ENCODE measurements at places on chromosomes 11 and 22. TPM values are rescaled to one million over a fixed set of nuclear protein-coding genes. Genes with fewer than 3 reads are reported as not detected.

- DNase-seq = peak; percentile 38
These were observed 11.0 kb upstream of the PLAAT2 start for GRCh38 chr11:63573881-63574855.

- no peak for DNase-seq
These were observed 14.5 kb downstream of the MUC2 start for GRCh38 chr11:1088927-1089737.

DNA sequence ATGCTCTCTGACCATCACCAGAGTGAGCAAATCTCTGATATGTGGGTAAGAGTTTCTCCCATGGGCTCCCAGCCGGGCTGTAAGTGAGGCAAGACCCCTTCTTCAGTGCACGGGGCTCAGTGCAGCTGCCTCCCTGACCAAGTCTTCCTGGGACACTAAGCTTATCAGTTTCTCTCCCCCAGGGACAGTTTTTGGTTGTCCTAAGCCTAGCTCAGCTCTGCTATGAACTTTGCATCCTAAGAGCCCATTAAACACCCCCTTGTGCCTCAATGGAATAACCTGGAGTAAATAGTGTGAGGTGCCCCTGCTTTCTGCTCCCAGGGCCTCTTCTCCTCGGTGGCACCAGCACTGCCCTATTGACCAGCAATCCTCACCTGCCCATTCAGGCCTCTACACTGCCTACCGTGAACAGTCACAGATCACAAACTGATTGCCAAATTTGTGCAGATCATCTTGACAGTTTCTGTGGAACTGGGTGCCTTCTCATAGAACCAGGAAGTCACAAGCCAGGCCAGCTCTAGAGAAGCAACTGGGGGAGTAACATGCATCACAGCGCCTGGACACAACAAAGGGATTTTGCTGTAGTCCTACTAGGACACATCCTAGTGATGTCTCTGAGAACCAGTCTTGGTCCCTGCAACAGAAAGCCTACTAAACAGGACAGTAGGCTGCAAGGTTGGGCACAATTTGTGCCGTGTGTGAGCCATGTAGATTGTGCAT lies 19.5 kb upstream of the IGLL5 start:
- DNase-seq = no peak

DNA sequence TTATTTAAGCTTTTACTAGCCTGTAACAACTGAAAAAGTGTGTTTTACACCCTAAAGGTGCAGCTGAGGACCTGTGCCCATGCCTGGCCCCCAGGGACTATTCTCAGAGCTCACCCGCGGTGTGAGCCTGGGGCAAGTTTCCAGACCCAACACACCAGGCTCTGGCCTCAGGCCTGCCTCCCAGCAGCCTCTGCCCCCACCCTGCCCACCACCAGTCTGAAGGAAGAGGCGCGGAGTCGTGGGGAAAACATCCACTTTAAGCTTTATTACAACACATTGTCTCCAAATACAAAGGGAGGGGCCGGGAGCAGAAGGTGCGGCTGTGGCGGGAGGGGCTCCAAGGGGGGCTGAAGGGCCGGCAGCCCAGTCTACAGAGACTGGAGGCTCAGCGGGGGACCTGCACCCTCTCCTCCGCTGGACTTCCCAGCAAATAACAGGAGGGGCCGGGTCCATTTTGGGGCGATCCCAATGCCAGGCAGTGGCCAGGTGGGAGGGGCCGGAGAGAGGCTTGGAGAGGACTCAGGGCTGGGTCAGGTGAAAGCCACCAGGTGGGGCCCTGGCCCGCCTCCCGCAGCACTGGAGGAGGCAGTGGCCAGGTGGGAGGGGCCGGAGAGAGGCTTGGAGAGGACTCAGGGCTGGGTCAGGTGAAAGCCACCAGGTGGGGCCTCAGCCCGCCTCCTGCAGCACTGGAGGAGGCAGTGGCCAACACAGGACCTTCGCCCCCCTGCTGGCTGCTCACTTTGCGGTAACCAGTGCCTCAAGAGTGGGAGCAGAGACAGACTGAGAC lies 18.1 kb downstream of the DUSP8 start:
- DNase-seq = no peak

DNA sequence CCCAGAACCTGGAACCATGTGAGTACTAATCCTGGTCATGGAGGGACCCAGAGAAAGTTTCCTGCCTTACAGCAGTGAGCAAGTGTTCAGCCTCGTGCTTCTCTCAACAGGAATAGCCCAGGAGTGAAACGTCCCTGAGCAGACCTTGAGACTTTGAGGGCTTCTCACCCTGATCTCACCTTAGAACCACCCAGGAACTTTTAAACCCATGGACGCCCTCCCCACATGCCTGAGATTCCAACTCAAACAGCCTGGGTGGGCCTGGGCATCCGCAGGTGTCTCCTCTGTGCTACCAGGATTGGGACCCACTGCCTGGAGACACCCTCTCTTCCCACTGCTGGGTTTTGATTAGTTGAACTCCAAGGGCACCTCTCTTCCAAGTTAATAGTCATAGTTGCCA lies 297.2 kb downstream of the NTM start:
- no peak for DNase-seq

DNA sequence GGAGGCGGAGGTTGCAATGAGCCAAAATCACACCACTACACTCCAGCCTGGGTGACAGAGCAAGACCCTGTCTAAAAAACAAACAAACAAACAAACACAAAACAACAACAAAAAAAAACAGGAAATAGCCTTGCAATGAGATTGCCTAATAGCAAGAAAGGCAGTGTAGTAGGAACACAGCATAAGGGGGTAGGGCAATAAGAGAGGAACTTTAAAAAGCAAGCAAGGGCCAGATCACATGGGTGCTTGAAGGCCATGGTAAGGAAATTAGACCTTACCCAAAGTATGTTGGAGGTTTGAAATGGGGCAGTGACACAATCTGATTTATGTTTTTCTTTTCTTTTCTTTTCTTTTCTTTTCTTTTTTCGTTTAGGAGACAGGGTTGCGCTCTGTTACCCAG lies 34.7 kb upstream of the NRIP3 start:
- DNase-seq = no peak

- DNase-seq = no peak
These were observed 13.2 kb downstream of the TKFC start for GRCh38 chr11:61345954-61346843.

DNA sequence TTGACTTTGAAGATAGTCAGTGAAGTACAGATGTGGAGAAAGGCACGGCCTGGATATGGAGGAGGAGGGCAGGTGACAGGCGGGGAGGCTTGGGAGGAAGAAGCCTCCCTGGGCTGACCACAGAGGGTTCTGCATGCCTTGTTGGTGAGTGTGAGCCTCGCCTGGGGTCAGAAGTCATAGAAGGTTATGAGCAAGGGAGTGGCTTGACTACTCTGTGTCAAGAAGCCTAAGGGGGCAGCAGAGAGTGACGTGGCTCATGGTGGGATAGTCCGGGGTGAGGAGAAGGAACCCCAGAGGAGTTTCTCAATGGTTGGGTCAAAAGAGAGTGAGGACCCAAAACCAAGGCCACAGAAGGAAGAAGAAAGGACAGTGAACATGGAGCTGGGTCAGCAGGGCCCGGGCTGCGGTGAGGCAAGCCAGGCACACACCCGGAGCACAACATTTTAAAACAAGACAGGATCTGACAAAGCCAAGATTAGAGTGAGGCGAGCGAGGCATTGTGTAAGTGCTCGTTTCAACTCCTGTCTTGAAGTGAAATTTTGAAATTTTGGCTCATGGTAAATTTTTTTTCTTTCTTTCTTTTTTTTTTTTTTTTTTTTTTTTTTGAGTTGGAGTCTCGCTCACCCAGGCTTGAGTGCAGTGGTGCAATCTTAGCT lies 31.9 kb downstream of the PDGFB start:
- DNase-seq = no peak

GRCh38 chr22:43404673-43405385 lies 7.0 kb upstream of the MPPED1 start:
- no peak for DNase-seq

GRCh38 chr11:95335989-95336388 lies 105.0 kb upstream of the SESN3 start:
- no peak for DNase-seq

FSHB gene
- total RNA-seq = not detected

BLID gene
- total RNA-seq = not detected

TEX12 gene
- not detected for total RNA-seq

All from NCI-H460 (cell line).